ENCODE measurements at places on chromosomes 6 and 20.

DNA sequence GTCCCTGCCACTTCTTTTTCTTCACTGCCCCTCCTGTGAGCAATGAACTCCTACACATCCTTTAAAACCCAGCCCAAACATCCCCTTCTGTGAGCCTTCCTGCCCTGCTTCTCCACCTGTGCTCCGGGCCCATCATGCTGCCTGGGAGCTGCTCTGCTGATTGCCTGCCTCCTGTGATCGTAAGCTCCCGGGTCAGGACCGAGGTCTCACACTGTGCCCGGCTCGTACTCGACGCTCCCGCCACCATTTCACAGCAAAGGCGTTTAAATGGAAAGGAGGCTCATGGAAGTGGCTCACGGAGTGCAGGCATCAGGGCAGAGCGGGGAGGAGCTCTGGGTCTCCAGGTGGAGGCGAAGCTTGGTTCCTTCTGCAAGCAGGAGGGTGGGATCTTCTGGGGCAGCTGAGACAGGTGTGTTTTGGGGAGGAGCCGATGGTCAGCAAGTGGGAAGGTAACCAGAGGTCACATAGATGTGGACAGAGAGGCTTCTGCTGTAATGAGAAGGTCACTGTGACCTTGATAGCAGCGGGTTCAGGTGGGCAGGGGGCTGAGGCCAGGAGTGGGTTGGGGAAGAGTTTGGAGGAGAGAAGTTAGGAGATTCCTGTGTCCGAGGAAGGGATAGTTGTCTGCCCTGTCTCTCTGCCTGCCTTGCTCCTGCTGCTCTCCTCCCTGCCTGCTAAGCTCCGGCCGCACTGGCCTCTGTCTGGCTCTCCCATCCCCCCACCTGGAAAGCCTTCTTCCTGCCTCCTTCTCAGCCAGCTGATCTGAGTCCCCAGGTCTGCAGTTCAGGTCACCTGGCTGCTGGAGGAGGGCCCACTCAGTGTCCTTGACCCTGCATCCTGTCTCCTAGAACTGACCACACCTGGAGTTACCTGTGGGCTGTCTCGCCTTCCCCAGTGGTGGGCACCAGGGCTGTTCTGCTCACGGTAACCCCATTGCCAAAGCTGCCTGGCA is 52.7 kb upstream of the FRMD1 start:
- no peak for DNase-seq

- DNase-seq, result no peak
Measured at GRCh38 chr20:40643891-40644290, 45.1 kb downstream of the MAFB start.

DNA sequence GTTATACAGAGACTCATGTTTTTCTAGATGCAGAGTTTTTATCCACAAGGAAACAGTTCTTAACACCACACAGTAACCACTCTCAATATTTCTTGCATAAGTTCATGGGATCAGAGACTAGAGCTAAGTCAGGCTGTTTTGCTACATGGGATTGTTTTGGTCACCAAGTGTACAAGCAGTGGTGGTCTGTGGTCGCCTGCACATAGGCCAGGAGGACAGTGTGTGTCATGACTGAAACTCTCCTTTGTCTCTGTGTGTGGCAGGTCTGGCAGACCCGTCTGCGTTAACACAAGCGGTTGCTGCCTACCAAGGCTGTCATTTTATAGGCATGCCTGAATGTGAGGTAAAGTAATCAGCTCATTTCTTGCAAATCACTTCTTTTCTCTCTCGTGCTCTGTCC is 18.9 kb downstream of the WRNIP1 start:
- DNase-seq, result no peak

GRCh38 chr6:107816818-107817217 is 7.3 kb downstream of the SCML4 start:
- no peak for DNase-seq

DNA sequence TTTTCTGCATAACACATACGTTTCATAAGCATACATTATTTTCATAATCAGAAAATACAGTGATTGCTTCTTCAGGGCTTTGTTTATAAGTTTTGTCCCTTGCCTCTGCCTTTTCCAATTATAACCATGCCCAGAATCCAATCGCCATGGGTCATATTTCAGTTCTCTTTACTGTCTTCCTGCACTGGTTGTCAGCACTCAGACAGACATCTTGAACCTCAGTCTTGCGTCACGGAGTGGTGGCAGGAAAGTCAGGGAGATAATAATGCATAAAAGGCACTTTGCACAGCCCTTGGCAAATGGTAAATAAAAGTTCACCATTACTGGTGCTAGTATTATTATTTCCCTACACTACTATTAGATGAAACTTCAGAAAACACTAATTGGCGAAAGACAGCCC is 7.2 kb downstream of the KIF16B start:
- no peak for DNase-seq

GRCh38 chr6:1116149-1116548 is 195.7 kb upstream of the FOXQ1 start:
- no peak for DNase-seq

- DNase-seq, result peak; percentile 32
Measured at GRCh38 chr6:79671600-79672266, 40.6 kb downstream of the SH3BGRL2 start.

DNA sequence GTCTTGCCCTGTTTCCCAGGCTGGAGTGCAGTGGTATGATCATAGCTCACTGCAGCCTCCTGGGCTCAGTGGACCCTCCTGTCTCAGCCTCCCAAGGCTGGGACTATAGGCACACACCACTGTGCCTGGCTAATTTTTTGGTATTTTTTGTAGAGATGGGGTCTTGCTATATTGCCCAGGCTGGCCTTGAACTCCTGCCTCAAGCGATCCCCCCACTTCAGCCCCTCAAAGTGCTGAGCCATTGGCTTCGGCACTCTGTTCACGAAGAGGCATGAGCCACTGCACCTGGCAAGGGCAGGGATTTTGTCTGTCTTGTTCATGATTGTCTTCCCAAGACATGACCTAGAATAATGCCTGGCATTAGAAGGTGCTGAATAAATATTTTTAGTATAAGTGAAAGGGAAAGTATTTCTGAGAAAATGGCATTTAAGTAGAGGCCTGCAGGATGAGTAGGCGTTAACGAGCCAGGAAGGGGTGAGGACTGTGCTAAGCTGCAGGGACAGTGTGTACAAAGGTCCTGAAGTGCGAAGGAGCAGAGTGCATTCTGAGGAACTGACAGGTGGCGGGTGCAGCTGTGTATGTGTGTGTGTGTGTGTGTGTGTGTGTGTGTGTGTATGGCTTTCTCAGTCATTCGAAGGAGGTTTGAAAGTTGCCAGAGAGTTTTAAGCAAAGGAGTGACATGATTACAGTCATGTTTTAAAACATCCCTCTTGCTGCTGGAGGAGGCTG is 43.0 kb downstream of the VEGFA start:
- no peak for DNase-seq

- DNase-seq, result no peak
Measured at GRCh38 chr20:63518946-63519667, 1.5 kb upstream of the PPDPF start.
